ENCODE measurements at places on chromosomes 12 and 14. TPM values are rescaled to one million over a fixed set of nuclear protein-coding genes. Genes with fewer than 3 reads are reported as not detected.

DNA sequence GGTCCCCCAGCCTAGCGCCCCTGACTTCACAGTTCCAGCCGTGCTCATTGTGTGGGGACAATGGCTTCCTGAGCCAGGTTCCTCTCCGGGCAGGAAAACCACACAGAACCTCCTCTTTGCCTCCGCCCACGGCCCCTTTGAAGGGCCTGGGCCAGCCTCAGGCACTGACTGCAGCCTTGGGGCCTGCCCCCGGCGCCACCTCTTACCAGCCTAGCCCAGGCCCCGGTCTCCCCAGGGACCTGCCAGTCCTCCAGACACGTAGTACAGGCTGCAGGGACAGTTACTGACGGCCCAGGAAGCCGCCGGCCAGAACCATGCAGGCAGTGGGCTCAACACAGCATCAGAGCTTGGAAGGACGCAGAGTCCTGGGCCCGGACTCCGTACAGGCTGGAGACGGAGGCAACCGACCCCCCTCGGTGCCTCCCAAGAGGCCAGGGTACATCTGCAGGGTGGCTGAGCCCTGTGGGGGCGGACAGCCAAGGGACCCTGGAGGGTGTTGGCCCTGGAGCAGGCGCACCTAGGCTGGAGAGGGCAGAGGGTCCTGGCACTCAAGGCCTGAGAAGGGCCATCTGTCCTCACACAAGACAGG is 20.9 kb upstream of the NUDT14 start:
- DNase-seq = no peak

- DNase-seq = no peak
Measured at GRCh38 chr12:128204711-128205110, 62.3 kb upstream of the TMEM132C start.

DNA sequence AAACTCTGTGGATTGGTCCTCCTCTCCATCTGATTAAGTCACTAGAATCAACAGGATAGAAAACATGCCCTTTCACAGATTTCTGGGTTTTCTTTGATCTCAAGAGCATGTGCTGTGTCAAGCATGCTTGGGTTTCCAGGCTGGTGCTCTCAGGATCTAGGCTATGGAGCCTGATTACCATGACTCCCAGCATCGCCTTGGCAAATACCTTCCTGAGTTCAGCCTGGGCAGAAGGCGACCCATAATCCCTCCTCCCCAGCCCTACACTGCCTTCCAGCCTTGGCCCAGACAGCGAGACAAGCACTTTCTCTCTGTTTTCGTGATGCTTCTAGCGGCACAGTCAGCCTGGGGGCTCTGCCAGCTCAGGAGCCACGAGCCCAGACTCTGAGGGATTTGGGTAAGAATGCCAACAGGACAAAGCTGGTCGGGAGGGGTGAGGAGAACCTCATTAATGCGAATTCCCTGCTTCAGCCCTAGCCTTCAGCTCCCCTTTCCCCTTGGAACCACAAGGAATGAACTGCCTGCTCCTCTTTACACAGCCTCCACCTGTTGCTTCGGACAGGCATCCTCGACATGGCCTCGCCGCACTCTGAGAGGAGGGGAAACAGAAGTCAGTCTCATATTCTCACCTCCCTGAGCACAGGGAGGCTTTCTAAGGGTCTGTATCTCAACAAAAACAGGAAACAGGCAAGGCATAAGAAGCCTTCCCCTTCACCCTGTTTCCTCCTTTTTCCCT is 227.1 kb downstream of the MSRB3 start:
- no peak for DNase-seq

DNA sequence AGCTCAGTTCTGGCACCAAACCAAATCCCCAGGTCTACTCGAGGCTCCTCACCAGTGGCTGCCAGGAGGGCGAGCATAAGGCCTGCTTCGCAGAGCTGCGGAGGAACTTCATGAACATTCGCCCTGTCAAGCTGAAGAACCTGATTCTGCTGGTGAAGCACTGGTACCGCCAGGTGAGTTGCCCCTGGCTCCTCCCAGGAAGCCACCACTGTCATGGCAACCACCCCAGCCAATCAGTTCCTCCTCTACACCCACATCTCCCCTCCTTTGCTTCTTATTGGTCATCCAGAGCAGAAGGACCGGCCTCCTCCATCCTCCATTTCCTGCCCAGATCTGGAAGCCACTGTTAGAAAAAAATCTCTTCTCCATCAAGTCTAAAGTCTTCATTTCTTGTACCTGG is 17.2 kb upstream of the OAS2 start:
- no peak for DNase-seq

- no peak for DNase-seq
Measured at GRCh38 chr14:100698666-100699448, 27.8 kb upstream of the DLK1 start.

DNA sequence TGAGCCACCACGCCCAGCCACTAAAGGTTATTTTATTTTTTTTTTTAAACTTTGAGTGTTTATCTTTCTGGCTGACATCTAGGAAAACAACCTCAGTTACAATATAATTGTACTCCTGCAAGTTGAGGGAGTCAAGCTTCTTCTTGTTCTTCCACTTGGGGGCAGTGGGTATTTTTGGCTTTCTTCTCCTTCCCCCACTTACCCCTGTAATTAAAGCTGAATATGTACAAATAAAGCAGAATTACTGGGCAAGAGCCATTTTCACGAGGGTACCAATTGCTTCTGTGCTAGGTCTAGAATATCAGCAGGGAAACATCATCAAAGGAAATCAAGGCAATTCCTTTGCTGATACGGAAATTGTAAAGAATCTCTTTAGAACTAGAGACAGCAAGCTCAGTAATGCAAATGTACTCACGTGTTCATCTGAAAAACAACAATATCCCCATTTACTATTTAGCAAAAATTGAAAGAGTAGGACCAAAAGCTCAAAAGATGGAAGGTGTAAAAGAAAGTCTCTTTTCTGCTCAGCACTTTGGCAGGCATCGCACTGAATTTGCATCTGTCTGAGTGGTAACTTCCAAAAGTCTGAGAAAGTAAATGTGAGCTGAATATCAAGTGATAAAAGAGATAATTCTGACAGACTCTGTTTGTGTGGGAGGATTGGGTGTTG is 72.8 kb downstream of the TAOK3 start:
- no peak for DNase-seq

Gene ANKRD33
- total RNA-seq = not detected

GRCh38 chr12:10132850-10133370 is 2.9 kb upstream of the CLEC7A start:
- no peak for DNase-seq

DNA sequence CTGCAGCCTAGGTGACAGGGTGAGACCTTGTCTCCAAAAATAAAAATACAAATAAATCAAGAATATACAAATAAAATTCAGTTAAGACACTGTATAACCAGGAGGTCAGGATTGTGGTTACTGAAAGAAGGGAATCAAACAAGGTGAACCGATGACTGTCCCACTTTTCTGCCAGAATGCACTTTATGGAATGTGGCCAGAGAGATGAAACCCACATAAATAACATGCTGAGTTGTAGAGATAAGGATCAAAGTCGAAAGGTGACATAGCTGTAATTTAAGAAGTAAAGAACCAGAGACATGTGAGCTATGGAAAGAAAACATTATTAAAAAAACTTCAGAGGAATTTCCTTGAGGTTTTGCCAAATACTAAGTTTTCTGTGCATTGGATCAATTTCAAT is 1098.2 kb upstream of the USP15 start:
- no peak for DNase-seq

Gene TDP1
- 26.3 TPM for total RNA-seq

GRCh38 chr14:104215706-104216334 is 77.4 kb downstream of the KIF26A start:
- no peak for DNase-seq

DNA sequence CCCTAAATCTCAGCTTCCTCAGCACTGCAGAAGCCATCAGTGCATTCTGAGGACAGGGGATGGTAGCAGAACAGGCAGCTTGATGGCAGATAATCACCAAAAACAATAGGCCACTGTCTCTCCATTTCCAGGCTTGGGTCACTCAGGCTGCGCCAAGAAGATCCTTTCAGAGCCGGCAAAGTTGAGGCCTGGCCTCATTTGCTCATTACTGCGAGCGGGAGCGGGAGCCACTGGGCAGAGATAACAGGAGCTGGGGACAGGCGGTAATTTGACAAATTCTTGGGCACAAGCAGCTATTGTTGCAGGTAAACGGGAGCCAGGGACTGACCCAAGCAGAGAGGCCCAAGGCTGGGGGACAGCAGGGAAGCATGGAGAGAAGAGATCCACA is 2.1 kb downstream of the MSI1 start:
- DNase-seq = no peak

- DNase-seq = no peak
Measured at GRCh38 chr12:6929466-6930452, 2.0 kb downstream of the ATN1 start.

DNA sequence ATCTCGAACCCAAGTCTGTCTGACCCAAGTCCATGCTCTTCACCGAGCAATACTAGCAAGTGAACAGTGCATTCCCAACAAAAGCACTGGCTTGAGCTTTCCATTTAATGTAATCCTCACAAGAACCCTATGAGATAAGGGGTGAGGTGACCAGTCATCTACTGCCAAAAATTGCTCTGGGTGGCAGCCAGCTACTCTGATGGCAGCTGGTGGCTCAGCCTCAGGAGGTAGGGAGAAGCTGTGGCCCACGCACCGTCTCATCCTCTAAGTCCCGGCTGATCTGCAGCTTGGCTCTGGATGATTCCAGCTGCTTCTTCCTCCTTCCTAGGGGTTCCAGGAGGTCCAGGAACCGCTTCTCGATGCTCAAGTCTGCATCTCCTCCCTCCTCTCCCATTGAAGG is 75.2 kb downstream of the PLEKHG3 start:
- DNase-seq = no peak

Gene EPYC
- total RNA-seq = 5.6 TPM

DNA sequence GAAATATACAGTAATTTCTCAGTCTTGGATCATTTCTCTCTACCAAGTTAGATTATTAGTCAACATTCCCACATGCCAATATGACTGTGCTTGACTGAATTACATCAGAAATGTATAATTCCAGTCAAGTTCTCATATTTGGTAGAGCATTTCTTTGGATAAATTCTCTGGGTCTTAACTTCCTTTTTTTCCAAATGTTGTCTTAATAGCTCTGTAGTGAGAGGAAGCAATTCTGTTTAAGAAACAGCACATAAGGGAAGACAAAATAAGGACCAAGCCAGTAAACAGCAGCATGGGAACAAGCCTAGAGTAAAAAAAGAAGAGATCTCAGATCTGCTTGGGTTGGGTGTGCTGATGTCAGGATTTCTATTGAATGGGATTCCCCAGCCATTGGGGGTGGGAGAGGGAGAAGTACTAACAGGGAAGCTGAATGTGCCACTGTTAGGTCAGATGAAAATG is 14.2 kb upstream of the DYRK2 start:
- no peak for DNase-seq

GRCh38 chr14:50070230-50070629 is 46.1 kb downstream of the VCPKMT start:
- DNase-seq = no peak

DNA sequence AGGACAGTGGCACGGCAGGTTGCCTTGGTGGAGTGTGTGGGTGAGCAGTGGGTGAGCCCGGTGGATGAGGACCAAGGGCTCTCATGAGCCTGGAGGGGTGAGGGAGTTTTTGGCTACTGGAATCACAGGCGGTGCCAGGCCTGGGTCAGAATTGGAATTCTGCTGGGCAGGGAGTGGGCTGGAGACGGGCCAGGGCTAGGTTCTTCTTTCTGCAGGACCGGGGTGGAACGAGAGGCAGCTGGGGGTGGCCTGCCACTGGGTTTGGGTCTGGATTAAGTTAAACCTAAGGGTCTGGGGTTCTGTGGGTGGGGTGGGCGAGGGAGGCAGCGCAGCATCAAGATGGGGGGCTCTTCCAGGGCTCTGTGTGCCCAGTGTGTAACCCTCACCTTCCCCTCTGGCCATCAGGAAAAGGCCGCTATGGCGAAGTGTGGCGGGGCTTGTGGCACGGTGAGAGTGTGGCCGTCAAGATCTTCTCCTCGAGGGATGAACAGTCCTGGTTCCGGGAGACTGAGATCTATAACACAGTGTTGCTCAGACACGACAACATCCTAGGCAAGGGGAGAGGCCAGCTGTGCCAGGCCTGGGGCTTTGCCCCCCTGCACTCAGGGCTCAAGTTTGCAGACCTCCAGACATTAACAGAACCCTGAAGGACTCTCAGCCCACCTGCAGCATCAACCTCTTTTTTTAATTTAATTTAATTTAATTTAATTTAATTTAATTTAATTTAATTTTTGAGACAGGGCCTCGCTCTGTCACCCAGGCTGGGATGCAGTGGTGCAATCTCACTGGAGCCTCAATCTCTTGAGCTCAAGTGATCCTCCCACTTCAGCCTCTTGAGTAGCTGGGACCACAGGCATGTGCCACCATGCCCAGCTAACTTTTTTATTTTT is 7.0 kb downstream of the ACVRL1 start:
- no peak for DNase-seq

DNA sequence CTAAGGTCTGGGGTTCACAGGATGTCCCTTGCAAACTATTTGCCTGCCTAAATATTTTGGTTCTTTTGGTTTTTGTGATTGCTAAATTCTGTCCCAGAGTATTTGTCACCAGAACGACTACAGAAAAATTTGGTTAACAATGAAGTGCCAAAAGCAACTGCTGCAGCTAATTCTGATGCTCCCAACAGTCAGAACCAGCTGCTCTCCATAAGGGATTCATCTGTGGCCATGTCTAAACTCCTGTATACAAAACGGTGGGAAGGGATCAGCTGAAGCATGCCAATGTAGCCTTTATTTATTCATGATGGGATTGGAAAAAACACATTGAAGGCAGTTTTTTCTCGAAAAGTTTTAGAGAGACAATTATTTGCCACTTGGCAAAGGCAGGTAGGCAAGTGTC is 29.3 kb upstream of the PELI2 start:
- DNase-seq = peak; percentile 10

- no peak for DNase-seq
Measured at GRCh38 chr12:92021666-92022035, 124.0 kb downstream of the BTG1 start.

Gene CATSPERB
- total RNA-seq = not detected

Gene SALL2
- 0.06 TPM for total RNA-seq

GRCh38 chr12:65649126-65649525 is 175.2 kb upstream of the HMGA2 start:
- DNase-seq = peak; percentile 94

- DNase-seq = no peak
Measured at GRCh38 chr14:89430391-89431236, 13.6 kb upstream of the FOXN3 start.

Gene KLRC3
- 0.37 TPM for total RNA-seq
